ENCODE measurements at places on chromosomes 4 and X.

GRCh38 chr4:107824350-107825071 is at the start of gene SGMS2:
Gene SGMS2 (plus strand): TSS chr4:107824932. CDS start chr4:107895554, 70,622 bp downstream.
- DNase-seq, result peak; percentile 52

DNA sequence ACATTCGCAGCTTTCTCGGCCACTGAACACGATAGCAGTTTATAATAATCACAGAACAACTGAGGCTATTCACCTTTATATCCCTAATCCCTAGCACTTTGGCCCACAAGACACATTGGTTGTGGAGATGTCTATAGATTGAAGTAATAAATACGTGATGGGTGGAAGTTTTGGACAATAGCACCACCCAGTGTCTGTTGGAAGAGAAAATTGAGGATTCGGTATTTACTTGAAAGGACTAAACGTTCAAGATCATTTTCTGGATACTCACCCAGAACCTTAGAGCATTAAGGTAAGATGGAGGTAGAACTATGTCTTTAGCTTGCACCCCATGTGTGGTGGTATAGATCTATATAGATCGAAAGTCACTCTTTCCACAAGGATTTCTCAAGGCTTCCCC is 787 bp upstream of the TMSB15A start:
- DNase-seq, result no peak

DNA sequence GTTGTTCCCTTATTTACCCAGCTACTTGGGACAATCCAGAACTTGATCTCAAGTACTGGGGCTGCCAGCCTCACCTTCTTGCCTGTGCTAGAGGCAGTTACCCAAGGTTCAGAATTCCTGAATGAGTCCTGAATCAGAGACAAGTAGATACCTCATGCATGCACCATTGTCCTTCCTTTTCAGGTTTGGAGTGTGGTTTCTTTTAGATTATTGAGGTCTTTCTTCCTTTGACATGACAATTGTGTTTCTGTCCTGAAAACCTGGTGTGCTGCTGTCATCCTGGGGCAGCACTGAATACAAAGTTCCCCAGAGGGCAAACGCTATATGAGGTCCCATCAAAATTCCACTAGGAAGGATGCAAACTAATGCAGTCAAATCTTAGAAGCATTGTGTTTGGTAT is 3.5 kb downstream of the CXCL2 start:
- no peak for DNase-seq

GRCh38 chr4:140523370-140523856 is 555 bp upstream of the ELMOD2 start:
- no peak for DNase-seq

DNA sequence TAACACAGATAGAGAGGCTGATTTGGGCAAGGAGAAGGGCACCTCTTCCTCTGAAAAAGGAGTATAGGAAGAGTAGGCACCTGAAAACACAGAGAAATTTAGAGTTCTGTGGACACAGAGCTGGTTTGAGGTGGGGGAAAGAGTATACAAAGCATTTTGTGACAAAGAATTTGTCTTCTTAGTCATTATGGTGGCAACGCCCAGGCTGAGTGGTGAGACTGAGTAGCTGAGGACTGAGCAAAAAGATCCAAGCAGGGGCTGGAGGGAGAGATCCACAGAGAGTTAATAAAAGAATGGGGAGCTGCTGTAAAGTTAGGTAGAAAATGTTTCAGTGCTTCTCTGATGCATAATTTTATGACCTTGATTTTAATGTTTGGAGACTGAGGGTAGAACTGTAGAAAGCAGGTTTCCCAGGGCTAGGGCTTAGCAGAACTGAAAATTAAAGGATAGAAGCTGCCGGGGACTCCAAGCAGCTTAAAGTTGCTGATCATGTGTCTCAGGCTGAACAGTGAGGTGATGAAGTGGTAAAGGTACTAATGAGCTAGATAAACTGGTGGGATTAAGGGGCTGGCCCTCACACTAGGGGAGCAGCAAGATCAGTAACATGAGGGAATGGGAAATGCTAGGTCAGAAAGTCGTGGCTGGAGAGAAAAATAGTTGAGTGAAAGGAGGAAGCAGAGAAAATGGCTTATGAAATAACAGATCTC is 118.9 kb downstream of the CEP44 start:
- DNase-seq, result no peak

GRCh38 chr4:164438321-164438720 is 315.6 kb upstream of the SMIM31 start:
- DNase-seq, result no peak

- DNase-seq, result no peak
Observed at GRCh38 chr4:96293806-96294205, 453.9 kb downstream of the PDHA2 start.

DNA sequence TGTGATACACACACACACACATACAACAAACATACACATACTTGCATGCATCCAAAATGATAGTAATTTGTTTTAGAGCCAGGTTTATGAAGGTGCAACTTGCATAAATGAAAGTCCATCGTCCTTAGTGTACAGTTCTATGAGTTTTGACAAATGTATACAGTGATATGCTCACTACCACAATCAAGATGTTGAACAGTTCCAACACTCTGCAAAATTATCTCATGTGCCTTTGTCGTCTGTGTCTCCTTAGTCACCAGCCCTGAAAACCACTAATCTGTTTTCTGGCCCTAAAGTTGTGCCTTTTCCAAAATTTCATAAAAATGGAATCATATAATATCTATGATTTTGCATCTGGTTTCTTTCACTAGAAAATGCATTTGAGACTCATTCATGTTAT is 67.8 kb upstream of the ANXA3 start:
- DNase-seq, result no peak

- DNase-seq, result peak; percentile 18
Observed at GRCh38 chrX:41561045-41561444, 113.9 kb downstream of the NYX start.

DNA sequence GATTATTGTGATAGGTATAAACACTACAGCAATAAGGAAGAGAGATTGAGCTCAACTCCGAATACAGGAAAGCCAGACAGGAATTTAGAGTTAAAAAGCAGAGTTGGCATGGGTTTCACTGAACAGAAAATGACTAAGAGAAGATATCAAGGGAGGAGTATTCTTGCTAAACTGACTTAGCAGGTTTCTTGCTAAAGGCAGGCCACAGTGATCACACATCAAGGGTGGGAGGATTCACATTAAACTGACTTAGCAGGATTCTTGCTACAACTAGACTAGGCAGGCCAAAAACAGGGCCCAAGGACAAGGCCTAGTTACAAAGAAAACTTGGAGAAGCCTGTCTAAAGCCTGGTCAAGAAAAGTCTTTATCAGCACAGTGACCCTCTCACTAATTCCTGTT is 195.1 kb downstream of the MAGEB5 start:
- DNase-seq, result no peak

GRCh38 chr4:70099206-70099605 is 49.0 kb downstream of the HTN1 start:
- no peak for DNase-seq

DNA sequence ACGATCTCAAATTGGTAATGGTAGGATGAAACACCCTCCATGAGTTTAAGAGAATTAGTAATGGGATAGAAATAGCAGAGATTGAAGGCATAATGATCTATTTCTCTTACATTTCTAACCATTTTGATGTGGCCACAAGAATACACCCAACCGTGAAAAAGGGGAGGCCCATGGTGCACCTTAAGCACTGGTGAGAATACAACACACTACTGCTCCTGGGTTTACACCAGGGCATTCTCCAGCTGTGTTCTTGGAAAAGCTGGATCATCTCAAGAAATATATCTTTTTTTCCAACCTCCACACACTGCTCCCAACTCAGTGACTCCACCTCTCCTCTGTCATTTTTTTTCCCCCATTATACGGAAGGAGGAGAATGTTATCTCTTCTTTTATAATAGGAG is 1.5 kb downstream of the QRFPR start:
- DNase-seq, result no peak

GRCh38 chr4:78061939-78062570 is 4.9 kb downstream of the FRAS1 start:
- no peak for DNase-seq

- DNase-seq, result no peak
Observed at GRCh38 chr4:42268824-42269223, 116.4 kb upstream of the BEND4 start.

DNA sequence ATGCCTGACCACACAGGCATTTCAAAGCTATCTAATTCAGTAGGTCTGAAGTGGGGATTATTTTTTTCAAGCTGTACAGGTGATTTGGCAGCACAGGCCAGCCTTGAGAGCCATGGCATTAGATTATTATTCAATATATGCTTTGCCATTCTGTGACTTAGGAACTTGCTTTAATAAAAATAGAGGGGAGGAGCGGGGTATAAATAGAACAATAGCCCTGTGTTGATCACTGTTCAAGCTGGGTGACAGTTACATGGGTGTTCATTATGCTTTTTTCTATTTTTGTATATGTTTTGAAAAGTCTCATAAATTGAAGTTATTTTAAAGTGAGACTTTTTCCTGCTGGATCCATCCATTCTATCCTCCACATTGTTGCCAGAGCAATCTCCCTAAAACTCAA is 20.3 kb downstream of the HUWE1 start:
- no peak for DNase-seq

GRCh38 chrX:118615141-118615540 is 112.3 kb upstream of the IL13RA1 start:
- no peak for DNase-seq

DNA sequence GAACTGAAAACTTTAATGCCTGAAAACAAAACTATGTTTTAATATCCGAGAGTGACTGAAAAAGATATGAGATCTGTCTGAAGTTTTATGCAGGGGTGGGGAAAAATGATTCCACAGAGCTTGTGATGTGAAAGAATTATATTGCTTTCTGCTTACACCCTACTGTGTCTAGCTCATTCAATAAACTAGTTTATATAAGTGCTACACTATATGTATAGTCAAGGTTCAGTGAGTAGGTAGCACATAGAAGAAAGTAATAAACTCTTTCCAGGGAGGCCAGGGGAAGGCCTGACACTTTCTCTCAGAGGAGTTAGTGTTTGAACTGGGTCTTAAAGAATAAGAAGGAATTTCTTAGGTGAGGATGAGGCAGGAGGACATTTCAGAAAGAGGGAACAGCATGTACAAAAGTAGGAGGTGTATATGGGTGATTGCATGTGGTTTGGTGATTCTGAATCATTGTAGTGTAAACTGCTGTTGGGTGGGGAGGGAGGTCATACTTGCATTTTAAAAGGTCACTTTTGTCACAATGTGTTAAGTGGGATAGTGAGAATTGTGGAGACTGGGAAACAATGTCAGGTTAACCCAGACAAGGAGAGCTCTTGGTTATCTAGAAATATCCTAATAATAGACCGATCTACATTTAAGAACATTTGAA is 25.1 kb upstream of the TEX13D start:
- no peak for DNase-seq

DNA sequence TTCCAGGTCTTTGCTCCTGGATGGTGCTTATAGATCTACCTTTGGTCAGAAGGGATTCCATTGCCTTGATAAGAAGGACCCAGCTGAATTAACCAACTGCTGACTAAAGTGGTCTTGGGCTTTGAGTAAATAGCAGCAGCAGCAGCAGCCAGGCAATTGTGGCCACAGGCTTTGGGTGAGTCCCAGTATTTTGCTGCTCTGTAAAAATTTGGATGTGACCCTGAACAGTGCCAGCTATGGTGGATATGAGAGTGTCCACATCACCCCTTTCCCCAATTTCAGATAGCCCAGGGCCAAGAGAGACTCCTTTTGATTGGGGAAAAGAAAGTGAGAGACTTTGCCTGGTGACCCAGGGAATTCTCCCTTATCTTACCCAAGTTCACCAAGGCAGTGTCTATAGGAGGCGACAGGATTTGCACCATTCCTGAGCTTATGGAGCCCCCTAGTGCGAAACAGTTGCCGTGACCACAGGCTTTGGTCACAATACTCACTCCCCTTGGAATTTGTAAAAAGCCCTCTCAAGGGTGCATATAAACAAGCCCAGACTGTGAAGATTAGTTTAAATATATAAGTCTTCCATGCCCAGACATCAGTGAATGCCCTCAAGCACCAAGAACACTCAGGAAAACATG is 518.0 kb downstream of the TMA16 start:
- peak; percentile 14 for DNase-seq

DNA sequence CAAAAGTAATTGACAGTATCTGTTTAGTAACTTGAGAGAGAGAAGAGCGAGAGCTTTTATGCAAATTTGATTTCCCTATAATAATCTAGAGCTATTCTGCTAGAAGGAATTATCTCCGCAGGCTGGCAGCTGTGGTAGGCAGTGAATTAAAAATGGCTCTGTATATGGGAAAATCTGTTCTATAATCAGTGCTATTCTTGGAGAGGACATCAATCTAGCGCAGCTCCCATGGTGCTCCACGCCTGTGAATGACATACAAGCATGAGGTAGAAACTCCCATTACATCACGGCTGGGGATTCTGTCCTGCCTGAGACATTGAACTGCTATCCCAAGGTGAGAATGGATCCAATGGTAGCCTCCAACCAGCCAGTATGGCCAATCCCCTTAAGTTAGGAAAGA is 179.0 kb downstream of the DHX15 start:
- no peak for DNase-seq

DNA sequence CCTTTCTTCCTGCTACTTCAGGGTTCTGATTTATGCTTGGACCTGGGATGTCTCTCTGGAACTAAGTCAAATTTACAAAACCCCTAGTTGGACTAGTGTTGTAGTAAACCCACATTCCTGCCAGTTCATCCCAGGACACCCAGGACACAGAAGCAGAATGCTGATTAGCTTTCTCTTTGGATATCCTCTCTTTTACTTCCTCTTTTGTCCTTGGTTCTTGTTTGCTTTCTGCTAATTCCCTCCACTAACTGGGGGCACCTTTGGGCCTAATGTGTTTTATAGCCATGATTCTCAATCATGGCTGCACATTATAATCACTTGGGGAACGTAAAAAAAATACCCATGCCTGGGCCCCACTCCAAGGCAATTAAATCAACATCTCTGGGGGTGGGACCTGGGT is 42.5 kb downstream of the LANCL3 start:
- no peak for DNase-seq

- no peak for DNase-seq
Observed at GRCh38 chrX:31266203-31267076, 194.6 kb upstream of the FTHL17 start.

DNA sequence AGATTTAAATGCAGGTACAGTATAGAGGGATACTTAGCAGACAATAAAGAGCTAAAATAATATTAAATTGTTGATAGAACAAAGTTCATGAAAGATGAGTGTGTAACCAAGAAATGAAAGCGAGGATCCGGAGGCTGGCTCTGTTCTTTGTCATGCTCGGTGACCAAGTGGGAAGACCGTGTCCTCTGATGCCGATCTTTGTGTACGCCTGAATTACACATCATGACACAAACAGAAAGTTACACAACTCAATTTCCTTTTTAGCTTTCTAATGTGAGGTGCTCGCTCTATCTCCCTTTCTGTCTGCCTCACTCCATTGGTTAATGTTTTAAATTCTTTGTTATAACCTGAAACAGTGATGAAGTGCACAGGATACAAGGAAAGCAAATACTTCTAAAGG is 114.8 kb upstream of the NEIL3 start:
- no peak for DNase-seq

- DNase-seq, result no peak
Observed at GRCh38 chrX:43805579-43805978, 76.7 kb downstream of the MAOB start.

DNA sequence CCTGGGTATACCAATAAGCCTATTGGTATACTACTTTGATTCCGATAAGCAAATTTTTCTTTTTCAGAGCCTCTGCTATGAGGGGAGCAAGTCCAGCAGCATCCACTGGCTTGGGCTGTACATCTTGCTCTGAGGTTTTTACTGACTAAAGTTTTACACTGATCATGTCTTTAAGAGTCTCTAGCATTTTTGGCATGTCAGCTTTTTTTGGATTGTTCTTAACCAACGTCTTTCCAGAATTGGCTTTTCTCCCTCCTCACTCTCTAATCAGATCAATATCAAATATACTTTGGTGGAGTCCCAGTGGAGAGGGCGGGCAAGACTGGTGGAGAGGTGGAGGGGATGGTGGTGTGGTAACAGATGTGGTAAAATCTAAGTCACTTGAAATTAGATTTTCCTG is 196.8 kb downstream of the HEPH start:
- DNase-seq, result no peak

Data from activated CD8-positive, alpha-beta memory T cell treated with anti-CD3 and anti-CD28 coated beads, Interleukin-2, amount 50 U/mL, for 4 hours (primary cell).